ENCODE measurements at places on chromosomes 11 and 22.

- DNase-seq: no peak
Observed at GRCh38 chr11:117300283-117300663, 9.1 kb downstream of the BACE1-AS start.

- no peak for DNase-seq
Observed at GRCh38 chr11:61092280-61092766, 10.0 kb upstream of the CD5 start.

GRCh38 chr11:23097891-23098290 lies 237.6 kb upstream of the CCDC179 start:
- no peak for DNase-seq

DNA sequence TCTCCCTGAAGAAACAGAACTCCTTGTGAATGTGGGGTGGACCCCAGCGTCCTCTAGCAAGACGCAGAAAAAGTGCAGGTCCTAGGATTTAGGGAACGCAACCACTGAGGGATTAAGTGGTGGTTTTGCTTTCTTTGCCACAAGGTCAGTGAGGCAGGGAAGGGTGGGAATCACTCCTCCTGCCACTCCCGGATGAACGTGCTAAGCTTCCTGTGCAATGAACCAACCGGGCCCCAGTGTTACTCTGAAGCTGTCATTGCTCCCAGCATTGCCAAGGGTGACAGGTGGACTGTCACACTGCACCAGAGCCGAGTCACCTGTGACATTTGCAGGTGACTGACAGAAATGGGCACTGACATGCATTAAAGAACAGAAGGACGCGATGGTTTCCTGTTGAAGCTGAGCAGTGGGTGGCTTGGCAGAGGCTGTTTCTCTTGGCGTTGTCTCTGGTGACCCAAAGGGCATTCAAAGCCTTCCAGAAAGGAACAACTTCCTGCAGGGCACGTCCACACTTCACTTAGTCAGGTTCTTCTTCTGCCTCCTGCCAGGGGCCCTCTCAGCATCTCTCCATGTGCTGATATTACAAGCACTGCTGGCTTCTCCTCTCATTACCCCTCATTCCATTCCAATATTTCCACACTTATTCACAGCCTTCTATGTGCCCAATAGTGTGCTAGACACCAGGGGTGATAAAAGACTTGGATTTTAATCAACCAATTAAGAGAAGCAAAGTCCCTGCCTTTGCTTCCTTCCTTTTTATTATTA lies 9.7 kb downstream of the KIRREL3 start:
- DNase-seq: no peak

DNA sequence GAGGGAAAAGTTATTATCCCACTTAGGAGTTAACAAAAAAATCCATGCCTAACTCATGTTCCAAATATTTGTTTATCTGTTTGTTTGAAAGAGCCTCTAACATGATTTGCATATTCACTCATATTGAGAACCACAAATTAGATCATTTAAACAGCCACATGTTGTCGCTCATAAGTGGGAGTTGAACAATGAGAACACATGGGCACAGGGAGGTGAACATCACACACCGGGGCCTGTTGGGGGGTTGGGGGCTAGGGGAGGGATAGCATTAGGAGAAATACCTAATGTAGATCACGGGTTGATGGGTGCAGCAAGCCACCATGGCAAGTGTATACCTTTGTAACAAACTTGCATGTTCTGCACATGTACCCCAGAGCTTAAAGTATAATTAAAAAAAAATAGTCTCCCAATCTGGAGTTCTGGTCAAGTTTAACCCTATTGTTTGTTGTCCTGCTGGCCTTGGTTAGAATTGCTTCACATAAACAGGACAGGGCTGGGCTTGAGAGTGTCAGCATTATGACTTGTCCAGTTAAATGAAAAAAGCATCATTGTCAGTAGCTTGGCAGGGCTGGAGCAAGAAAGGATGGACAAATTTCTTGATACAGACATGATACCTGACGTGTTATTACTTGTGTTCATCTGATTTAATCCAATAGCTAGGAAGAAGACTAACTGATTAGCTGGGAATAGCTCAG lies 57.8 kb upstream of the PSMA1 start:
- no peak for DNase-seq

GRCh38 chr11:46551261-46551660 lies 42.6 kb downstream of the AMBRA1 start:
- DNase-seq: no peak

DNA sequence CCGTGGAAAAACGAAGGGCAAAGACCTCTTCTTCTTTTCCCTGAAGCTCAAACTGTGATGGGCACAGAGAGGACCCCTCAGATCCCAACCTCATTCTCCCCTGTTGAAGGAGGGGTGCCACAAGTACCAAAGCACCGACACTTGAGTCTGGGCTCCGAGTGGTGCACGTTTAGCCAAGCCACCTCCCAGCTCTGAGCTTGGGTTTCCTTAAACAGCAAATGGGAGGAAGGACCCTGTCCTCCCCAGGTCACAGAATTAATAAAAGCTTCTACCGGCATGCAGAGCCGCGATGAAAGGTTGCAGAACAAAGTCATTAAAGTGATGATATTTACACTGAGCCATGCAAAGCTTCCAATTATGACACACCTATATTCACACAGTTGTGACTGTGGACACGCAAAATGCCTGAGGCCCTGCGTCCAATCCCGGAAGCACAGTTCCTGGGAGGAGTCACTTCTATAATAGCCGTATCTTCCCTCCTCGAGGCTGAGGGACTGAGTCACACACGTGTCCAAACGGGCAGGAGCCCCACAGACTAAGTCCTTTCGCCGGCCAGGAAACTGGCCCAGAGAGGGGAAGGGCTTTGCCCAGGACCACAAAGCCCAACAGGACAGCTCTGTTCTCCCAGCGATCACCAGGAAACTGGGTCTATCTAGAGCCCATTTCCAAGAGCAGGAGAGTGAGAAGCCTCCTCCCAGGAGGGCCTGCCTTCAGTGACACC lies 922 bp upstream of the CSNK1E start:
- DNase-seq: peak; percentile 90

DNA sequence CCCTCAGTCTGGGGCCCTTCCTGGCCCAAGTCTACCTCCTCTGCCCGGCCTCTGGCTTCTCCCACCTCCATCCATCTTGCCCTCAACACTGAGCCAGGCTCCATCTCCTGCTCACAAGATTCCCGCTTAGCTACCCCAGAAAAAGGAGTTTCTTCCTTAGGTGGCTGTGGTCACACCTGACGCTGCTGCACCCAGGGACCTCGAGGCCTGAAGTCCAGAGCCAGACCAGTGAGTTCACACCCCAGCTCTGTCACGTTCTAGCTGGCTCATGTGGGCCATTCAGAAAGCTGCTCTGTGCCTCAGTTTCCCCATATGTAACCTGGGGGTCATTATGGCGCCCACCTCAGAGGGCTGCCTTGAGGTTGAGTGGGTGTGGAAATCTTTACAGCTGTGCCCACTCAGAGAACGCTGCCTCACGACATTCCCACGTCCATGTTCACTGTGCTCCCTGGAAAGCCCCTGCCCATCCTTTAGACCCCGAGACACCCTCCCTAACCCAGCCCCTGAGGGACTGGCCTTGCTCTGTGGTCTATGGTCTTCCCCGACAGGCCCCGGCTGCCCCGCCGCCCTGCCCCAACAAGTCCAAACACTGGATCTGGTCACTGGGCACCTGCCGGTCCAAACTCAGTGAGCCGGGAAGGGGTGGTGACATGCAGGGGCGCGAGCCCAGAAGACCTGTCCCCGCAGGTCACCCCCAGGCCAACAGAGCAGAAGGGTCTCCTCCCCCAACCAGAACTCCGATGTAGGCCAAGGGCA lies 9.8 kb downstream of the PLXNB2 start:
- DNase-seq: no peak

DNA sequence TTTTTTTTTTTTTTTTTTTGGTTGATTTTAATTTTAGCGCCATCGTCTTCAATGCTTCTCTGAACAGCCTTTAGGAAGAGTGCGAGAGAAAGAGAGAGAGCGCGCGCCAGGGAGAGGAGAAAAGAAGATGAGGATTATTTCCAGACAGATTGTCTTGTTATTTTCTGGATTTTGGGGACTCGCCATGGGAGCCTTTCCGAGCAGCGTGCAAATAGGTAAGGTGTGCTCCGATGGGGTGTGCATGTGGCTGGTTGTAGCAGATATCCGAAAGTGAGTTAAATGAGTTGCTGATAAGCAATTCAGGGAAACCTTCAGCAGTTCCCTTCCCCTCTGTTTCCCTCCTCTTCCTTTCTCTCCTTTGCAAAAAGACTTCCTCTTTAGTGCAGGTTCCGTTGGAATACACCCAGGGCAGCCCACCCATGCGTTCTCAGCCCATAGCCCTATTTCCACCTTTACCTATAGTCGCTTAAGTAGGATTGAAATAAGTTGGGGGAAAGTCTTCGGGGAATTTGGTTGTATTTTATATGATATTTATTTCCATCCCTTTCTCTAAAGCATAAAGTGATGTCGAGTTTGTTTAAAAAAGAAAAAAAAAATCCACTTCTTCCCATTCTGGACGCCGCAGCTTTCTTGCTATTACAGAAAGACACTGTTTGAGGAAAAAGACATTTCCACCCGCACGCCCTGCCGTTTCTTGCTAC lies 1.1 kb downstream of the GRIA4 start:
- no peak for DNase-seq

DNA sequence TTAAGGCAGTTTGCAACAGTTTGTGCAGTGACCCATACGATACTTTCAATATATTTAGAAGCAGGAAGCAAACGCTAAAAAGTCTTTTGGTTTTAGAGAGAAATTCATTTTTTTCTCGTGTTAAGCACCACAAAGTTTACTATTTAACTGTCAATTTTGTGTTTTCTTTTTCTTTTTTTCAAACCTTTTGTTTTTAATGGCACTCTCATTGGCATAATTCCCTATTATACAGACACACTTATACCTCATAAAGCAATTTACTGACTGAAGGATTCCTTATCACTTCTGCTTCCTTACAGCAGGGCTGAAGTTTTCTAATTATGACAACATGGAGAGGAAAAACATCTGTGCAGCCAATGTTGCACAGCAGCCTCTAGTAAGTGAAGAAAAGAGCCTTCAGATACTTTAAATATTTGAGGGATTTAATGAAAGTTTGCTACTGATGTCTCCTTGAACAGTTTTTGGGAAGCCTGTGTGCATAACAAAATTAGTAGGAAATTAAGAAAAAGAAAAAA lies 2191.2 kb downstream of the LRRC4C start:
- no peak for DNase-seq

DNA sequence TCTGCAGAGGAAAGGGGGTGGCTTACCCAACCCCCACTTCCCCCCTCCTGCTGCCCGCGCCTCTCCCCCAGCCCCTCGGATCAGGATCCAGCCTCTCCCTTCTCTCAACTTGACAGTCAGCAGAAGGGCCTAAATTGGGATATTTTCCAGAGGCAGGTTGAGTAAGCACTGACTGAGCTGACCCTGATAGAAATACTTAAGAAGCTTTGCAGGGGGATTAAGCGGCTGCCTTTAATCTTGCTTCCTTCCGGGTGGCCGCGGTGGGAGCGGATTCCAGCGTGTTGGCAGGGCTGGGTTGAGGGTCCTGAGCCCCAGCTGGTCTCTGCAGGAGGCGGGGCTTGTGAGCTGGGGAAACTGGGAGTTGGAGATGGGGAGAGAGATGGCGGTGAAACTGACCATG lies 445.2 kb downstream of the NTM start:
- no peak for DNase-seq

- no peak for DNase-seq
Observed at GRCh38 chr11:27722953-27723344, 22.7 kb upstream of the BDNF start.
